Stimulated activated CD4-positive, alpha-beta T cell treated with anti-CD3 and anti-CD28 coated beads, Interleukin-1b, Interleukin-23, amount 100 ng/mL, for 48 hours (primary cell): ENCODE measurements at places on chromosomes 13 and 19.

- DNase-seq: no peak
Observed at GRCh38 chr19:29308977-29309590, 96.1 kb upstream of the UQCRFS1 start.

- DNase-seq: no peak
Observed at GRCh38 chr13:97253581-97254293, 31.6 kb downstream of the MBNL2 start.

DNA sequence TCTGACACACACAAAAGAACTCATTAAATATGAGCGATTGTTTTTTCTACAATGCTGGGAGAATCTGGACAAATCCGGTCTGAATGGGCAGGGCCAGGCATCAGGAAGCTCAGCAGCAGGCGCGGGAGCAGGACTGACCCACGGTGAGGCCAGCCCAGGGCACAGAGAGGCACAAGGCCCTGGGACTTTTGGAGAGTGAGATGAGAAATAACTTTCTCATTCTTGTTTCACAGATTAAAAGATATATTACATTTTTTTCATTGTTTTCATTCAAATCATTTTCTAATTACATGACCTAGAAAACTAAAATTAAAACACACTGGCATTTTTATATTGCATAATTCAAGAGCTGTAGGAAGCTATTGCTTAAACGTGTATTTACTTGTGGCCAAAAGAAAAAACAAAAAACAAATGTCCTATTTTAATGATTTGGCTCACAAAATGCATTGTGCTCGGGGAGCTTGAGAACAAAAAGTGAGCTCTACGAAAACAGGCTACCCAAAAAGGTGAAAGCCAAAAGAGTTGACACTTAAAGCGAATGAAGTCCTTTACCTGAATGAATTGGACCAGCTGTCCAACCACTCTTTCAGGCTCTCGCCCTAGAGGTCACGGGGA, 133.1 kb downstream of the TNFRSF19 start:
- DNase-seq: no peak

- no peak for DNase-seq
Observed at GRCh38 chr19:34960103-34960805, 3.8 kb downstream of the ZNF792 start.

DNA sequence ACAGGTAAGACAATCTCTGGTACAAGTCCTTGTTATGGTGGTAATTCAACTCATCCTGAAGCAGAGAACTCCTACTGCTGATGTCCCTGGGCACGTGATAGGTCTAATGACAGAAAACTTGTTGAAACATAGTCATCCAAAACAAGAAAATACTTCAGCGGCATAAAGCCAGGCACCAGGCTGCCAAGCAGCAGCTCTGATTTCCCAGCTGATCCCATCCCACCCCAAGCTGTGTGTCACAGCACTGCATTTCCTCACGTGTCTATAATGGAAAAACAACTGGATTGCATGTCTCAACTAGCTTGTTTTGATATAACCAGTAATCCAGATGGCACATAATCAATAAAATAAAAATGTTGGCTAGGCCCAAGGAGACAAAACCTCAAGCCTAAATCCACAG, 64.8 kb downstream of the MIPEP start:
- DNase-seq: no peak

DNA sequence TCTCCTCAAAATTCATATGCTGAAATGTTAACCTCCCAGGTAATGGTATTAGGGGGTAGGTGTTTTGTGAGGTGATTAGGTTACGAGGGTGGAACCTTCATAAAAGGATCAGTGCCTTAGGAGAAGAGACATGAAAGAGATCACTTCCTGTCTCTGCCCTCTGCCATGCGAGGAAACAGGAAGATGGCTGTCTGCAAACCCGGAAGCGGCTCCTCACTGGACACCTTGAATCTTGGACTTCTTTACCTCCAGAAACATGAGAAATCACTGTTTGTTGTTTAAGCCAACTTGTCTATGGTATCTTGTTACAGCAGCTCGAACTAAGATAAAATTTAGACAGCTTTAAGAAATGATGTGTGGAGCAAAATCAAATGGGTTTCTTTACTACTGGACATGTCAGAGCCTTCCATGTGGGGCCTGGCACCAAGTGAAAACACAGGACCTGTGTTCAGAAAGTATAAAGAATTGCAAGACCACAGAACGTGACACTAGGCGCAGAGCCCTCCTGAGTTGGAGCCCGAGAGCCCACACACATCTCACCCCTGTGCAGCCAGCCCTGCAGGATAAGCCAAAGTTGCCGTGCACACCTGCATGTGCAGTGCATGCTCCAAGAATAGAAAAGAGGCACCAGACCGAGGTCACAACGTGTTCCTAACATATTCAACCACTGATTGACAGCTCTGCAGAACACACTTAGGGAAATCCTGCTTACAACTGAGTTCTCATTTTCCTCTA, 112.5 kb upstream of the UQCRFS1 start:
- DNase-seq: no peak

- DNase-seq: no peak
Observed at GRCh38 chr13:46655377-46656180, 102.6 kb downstream of the LRCH1 start.

- DNase-seq: no peak
Observed at GRCh38 chr19:18789883-18790565, 1.1 kb downstream of the COMP start.

DNA sequence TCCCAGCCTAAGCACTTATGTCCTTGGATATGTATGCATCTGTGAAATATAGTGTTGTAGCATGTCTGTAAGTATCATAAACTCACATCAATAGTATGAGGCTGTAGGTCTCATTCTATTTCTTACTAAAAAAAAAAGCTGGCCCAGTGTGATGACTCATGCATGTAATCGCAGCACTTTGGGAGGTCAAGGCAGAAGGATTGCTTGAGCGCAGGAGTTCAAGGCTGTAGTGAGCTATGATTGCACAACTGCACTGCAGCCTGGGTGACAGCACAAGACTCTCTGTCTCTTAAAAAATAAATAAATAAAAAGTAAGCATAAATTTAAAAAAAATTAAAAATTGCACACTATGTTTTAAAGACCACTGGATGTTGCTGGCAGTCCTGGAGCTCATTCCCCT, 79.1 kb upstream of the SPATA13 start:
- DNase-seq: no peak

DNA sequence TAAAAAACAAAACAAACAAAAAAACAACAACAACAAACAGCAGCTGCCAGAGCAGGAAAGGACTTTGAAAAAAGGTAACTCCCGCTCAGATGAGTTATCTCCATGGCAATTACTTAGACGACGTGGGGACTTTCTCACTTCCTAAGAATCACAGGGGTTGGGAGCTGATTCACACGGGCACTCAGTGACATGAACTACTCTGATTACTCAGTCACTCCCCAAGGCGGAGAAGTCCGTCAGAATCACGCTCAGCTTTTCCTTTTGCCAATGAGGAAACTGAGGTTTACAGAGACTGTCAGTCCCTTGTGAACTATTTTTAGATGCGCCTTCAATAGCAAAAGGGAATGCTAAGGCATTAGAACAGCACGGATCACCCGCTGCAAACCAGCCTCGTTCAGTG, 32.3 kb upstream of the MATK start:
- DNase-seq: peak; percentile 67

- no peak for DNase-seq
Observed at GRCh38 chr13:97659602-97660001, 225.6 kb downstream of the RAP2A start.

DNA sequence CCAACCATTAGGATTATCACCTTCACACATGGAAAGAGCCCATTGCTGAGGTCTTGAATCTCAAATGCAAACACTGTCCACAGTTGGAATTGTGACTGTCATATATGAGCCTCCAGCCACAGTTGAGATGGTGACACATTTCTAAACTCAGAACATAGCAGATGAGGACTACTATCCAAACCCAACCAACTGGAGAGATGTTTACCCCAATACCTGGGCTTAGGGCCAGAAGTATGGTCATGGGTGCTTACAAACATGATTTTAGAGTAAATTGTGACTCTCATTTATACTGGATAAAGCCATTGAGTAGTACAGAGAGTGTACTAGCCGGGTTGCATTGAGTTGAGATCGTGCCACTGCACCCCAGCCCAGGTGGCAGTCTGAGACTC, 14.0 kb upstream of the ZNF681 start:
- no peak for DNase-seq

- DNase-seq: no peak
Observed at GRCh38 chr19:3124630-3125029, 11.2 kb upstream of the GNA15 start.

GRCh38 chr19:16266586-16266942, 58.1 kb upstream of the KLF2 start:
- peak; percentile 37 for DNase-seq

- DNase-seq: no peak
Observed at GRCh38 chr13:110305949-110306339, 1.0 kb downstream of the COL4A1 start.

DNA sequence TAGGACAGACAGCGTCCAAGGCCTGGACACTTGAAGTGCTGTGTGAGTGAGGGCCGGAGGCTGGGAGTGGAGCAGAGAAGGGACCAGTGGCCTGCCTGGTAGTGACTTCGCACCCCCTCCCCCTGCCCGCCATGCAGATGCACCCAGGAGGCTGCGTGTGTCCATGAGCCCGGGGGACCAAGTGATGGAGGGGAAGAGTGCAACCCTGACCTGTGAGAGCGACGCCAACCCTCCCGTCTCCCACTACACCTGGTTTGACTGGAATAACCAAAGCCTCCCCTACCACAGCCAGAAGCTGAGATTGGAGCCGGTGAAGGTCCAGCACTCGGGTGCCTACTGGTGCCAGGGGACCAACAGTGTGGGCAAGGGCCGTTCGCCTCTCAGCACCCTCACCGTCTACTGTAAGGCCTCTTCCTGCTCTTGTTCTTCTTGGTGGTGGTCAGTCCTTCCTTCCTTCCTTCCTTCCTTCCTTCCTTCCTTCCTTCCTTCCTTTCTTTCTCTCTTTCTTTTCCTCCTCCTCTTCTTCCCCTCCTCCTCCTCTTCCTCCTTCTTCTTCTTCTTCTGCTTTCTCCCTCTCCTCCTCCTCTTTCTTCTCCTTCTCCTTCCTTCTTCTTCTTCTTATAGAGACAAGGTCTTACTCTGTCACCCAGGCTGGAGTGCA, 6.0 kb upstream of the FFAR1 start:
- no peak for DNase-seq

GRCh38 chr13:99331881-99332293, 24.7 kb upstream of the GPR183 start:
- DNase-seq: no peak

- no peak for DNase-seq
Observed at GRCh38 chr19:9128171-9128570, 1.4 kb upstream of the OR7G3 start.

DNA sequence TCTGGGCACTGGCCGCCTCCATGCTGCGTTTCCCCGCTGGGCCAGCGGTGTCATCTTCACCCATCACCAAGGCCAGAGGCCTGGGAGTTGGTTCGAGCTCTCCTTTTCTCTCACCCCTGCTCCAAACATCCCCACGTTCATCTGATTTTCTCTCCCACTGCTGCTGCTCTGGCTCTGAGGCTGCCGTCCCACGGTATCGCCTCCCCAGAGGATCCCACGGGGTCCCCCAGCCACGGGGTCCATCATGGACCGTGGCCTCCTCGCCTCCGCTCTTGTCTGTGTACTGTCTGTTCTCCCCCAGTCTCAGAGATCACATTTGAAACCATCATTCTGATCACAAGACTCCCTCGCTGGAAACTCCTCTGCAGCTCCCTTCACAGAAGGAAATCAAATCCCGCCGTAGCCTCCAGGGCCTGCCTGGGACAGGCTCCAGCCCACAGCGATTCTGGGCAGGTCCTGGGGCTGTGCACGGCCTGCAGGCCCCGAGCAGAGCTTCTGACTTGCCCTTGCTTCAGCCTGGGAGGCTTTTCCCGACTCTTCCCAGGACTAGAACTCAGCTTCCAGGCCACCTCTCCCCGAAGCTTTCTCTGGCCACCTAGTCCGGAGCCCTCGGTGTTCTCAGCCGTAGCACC, 64.2 kb downstream of the SOX1 start:
- no peak for DNase-seq

GRCh38 chr13:82341116-82341515, 1541.2 kb downstream of the SLITRK1 start:
- no peak for DNase-seq

DNA sequence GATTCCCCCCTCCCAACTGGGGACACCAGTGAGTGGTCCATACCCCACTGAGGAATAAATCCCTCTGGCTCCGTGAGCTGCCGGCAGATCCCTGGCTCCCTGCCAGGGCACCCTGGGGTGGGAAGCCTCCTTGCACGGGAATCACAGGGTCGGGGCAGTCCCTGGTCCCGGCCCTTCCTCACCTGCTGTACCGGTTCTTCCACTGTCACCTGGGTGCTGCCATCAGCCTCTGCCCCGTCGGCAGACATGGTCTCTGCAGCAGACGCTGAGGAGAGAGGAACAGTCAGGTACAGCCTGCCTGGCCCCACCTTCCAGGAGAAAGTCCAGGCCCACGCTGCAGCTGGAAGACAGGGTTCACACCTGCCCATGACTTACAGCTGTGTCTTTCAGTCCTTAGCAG, 6.3 kb downstream of the PLIN3 start:
- no peak for DNase-seq

GRCh38 chr13:53012707-53013106, 15.9 kb upstream of the OLFM4 start:
- no peak for DNase-seq
